NCI-H2029 treated with DMSO at 0.1 percent for 48 hours (cell line): ENCODE measurements at places on chromosomes 4 and X.

- DNase-seq, result no peak
Measured at GRCh38 chr4:72388521-72388920, 180.5 kb downstream of the ADAMTS3 start.

- no peak for DNase-seq
Measured at GRCh38 chrX:97867266-97867665, 983.6 kb downstream of the RPA4 start.

DNA sequence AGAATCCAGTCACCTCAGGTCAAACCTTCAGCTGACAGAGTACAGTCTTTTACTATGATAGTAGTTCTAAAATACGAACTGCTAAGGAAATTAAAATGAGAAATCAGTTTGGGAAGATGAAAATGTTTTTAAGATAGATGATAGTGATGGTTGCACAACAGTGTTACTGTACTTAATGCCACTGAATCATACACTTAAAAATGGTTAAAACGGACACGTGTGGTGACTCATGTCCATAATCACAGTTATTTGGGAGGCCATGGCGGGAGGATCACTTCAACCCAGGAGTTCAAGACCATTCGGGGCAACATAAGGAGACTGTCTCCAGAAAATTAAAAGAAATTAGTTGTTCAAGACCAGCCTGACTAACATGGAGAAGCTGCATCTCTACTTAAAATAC, 41.4 kb downstream of the ABHD18 start:
- DNase-seq, result no peak

GRCh38 chr4:130008461-130008860, 912.5 kb downstream of the C4orf33 start:
- no peak for DNase-seq

DNA sequence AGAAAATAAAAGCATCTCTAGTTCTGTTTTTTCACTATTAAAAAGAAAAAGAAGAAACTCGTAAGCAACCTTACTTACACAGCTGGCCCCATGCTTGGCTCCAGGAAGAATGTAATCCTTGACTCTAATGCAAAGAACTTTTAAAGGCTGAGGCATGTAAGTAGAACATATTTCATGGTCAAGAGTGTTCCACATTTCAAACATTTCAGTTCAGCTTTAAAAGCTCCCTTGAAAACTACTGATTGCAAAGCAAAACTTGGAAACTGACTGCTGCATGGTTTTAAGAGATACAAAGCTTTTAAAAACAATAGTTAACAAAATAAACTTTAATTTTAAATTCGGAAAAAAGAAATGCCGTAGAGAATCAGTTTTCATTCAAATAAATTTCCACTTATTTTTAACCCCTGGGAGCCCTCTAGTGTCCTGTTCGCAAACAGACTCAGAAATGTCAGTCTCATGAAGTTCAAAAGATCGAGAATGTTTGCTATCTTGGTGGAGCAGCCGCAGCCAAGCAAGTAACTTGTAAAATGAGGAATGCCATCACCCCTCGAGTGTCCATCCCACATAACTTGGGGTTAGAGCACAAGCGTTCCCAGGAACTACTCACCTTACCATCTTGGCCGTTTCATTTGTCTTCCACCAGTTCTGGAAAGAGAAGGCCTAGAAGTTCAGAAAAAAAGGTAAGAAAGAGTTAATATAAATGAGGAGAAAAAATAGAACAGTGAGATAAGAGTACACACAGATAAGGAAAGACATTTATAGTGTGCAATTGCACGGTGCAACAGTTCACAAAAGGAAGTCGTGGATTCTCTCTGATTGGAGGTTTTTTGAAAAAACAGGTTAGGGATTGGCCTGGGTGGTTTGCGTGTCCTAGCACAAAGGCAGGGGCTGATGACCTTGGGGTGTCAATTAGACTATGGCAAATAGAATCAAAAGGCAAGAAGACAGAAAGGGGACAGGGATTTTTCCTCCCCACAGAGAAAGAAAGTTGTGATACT, at the start of gene GASK1B:
Gene GASK1B (minus strand): TSS at position 765 of the 998 bp plus-strand sequence. CDS start 1,650 bp downstream, outside the sequence.
- no peak for DNase-seq

DNA sequence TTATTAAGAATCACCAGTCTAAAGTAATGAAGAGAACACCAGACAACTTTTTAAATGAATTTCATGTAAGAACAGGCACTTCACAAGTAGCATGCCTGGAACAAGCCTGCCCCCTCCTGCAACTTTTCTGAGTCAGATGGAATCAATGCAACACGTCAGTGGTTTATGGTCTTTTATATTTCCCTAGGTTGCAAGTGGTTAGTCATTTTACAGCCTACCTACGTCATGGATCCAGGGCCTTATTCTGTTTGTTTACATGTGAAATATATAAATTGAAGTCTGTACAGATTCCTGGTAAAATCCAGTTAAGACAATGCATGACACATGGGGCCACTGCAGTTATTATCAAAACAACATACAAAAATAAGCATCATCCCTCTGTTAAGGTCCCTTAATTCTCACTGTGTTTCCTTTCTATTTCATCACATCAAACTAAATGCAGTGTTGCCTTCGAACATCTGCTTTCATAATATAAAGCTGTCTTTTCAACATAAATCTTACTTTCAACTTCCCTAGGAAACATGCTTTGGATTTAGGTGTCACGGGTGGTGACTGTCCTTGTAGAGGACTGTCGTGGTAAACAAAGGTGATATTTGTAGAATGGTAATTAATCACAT, 309.3 kb downstream of the FRMPD4 start:
- DNase-seq, result no peak

DNA sequence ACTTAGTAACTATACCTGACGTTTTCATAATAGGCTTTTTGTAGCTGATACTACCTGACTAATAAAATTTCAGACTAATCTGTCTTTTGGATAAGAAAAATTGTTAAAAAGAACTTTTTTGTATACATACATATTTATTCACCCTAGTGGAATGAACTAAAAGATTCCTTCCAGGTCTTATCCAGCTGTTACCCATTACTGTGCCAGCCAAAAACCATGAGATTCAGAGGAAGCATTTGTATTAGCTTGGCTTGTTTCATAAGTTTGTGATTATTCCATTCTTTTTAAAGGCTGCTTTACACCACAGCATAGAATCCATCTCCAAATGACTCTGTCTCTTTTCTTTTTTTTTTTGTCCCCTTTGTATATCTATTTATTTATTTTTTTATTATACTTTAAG, 149.4 kb downstream of the FAT4 start:
- DNase-seq, result no peak

- no peak for DNase-seq
Measured at GRCh38 chrX:15448010-15448639, 45.0 kb downstream of the PIR start.

- DNase-seq, result no peak
Measured at GRCh38 chr4:4870576-4871241, 11.2 kb downstream of the MSX1 start.

DNA sequence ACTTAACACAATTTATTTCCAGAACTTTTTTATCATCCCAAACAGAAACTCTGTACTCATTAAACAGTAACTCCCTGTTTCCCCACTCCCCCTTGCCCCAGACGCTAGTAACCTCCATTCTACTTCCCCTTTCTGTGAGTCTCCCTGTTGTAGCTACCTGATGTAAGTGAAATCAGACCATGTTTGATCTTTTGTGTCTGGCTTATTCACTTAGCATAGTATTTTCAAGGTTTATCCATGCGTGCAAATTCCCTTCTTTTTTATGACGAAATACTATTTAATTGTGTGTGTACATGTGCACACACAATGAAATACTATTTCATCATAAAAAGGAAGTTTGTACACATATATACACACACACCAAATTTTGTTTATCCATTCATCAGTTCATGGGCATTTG, 5.2 kb downstream of the PKD2 start:
- no peak for DNase-seq

DNA sequence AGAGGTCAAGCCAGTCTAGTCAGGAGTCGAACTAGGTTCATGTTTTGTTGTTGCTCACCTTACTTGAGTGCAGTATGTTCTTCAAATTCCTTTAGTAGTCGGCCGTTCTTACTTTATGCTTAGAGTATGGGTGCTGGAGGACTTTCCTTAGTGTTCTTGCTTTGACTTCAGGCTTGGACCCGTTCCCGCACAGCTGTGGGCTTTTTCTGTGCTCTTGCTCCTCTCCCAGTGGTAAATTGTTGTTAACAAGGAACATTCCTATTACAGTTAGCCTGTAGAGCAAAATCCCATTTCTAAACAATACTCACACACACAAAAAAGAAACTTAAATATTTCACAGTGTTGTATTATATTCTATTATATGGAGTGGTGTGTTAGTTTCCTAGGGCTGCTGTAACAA, 113.5 kb downstream of the RAP1GDS1 start:
- no peak for DNase-seq

- no peak for DNase-seq
Measured at GRCh38 chrX:96861661-96862060, 22.0 kb upstream of the RPA4 start.

DNA sequence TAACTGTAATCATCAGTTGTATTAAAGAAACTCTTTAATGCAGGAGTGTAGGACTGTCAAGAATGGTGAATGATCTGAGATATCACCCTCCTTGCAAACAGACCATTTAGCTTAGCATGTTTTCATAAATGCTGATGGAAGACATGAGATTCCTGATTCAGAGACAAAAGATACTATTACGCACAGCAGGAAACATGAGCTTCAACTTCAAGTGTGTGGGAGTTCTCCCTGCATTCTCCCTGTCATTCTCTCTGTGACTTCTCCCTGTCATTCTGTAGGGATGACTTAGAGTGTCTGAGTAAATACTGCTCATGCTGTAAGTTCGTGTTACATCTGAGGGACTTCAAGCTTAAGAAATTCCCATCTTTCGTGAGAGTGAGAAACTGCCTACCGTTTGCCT, 866.0 kb upstream of the PRKX start:
- no peak for DNase-seq

DNA sequence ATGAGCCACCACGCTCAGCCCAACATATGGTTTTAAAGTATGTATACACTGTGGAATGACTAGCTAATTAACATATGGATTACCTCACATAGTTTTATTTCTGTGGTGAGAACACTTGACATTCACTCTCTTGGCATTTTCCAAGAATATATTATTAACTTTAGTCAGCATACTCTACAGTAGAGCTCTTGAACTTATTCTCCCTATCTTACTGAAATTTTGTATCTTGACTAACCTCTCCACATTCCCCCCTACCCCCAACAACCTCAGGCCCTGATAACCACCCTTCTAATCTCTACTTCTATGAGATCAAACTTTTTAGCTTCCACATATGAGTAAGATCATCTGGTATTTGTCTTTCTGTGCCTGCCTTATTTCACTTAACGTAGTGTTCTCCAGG, 38.6 kb upstream of the AGA start:
- DNase-seq, result no peak

DNA sequence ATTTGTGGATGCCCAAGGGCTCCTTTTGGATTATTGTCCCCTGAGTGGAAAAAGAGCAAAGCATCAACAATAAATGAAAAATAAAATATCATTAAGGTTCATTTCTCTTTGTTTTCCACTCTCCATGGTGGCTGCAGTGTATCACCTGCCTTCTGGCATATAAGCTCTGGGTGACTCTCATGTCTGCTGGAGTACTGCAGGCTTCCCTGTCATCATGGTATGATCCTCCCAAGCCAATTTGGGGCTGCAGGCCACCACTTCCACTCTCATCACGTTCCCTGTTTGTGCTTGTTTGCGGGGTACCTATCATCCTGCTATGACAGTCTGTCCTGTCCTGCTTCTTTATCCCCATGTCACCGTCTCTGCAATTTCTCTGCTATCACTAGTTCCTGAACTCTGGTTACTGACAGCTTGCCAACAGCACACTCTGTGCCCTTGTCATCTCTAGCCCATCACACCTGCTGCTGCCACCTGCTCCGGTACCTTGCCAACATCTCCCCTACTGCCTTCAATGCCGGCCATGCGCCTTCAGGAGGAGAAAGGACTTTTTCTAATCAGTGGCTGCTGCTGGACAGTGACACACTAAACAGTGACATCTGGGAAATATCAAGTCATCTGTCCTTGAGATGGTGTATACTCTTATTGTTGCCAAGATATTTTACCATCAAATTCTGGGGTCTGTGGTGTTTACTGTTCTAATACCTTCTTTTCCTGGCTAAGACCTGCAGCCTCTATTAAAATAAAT, 23.0 kb upstream of the FGF5 start:
- peak; percentile 69 for DNase-seq

DNA sequence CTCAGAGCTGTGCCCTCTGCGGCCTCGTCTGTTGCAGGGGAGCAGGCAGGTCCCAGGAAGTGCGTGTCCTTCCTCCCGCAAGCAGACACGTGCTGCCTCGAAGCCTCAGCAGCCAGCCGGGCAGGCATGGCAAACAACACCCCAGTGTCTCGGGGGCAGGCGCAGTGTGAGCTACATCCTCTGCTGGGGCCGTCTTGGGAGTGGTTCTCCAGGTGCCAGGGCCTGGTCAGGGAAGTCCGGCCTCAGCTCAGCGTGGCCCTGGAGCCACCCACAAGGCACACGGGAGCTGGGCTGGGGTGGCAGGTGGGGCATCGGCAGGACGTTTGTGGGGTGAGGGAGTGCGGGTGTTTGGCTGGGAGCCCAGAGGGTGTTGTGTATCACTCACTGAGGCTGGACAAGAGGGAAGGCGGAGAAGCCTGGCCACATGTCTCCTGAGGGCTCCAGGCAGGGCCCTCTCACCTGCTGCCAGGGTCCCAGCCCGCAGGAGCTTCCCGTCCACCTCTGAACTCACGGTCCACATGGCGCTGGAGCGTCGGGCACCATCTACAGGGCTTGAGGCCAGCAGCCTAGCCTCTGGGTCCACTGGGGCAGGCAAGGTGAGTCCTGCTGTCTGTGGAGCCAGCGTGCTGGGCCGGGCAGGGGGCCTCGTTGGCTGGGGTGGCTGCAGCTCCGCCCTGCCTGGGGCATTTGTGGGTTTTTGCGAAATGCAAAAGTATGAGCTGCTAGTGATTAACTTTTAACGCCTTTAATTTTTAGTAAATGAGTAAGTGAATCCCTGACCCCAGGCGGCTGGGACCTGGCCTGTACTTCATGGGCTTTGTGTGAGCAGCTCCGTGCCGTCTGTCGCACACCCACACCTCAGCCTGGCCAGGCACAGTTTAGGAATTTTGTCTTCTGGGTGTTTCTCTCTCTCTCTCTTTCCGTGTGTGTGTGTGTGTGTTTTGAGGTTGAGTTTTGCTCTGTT, 17.3 kb upstream of the UVSSA start:
- DNase-seq, result no peak

DNA sequence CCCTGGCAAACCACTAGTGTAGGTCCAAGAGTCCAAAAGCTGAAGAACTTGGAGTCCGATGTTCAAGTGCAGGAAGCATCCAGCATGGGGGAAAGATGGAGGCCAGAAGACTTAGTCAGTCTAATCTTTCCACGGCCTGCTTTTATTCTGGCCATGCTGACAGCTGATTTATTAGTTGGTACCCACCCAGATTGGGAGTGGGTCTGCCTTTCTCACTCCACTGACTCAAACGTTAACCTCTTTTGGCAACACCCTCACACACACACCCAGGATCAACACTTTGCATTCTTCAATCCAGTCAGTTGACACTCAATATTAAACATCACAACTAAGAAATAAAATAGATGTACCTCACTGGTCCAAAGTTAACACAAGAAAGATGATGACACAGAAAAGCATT, 134.8 kb upstream of the GABRA2 start:
- DNase-seq, result no peak

DNA sequence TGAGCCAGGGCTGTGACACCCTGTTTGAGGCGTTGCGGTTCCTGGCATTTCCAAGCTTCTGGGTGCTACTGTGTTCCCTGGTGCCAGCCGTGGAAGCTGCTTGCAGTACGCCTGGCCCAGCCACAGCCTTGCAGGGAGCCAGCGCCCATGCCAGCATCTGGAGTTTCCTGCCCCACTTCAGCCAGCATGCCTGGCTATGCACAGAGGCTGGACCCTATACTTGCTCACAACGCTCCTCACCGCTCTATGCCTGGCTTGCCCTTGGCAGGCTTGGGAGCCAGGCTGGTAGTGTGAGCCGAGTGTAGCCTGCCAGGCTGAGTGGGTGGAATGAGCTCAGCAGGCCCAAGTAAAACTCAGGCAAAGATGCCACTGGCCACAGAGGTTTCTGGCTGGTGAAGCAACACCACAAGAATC, 22.4 kb downstream of the PRRG1 start:
- no peak for DNase-seq
